ENCODE measurements at places on chromosomes 1 and 21.

- DNase-seq: no peak
Measured at GRCh38 chr1:78591971-78592370, 28.3 kb upstream of the IFI44L start.

GRCh38 chr1:214573386-214574318, 22.2 kb upstream of the PTPN14 start:
- DNase-seq: no peak

DNA sequence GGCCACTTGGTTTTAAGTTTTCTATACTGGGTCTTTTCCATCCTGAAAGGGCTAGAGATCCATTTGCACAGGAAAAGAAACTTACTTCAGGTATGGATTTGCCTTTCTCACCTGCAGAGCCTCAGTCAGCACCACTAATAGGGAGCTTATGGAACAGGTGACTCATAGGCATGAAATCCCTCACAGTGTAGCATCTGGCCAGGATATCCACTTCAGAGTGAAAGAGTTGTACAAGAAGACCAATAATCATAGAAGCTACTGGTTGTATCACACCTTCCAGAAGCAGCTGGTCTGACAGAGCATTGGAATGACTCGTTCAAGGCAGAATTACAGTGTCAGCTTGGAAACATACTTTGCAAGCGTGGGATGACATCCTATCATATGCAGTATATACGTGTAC, 26.3 kb upstream of the SYT14 start:
- DNase-seq: no peak

DNA sequence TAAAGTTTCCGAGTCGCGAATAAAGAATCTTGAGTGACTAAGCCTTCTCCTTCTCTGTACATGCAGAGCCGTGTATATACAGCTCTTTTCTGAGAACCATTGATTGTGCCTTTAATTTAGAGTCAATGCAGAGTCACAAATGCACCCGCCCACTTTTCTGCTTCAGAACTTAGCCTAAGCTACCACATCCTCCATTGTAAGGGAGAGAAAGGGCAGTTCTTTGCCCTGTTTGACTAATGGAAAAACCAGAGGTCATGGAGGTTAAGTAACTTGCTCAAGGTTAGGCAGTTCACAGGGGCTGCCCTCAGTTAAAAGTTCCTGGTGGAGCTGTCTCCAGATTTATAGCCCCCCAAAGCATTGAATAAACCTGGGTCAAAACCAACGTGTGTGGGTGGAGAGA, 139.6 kb downstream of the TOMM20 start:
- DNase-seq: no peak

DNA sequence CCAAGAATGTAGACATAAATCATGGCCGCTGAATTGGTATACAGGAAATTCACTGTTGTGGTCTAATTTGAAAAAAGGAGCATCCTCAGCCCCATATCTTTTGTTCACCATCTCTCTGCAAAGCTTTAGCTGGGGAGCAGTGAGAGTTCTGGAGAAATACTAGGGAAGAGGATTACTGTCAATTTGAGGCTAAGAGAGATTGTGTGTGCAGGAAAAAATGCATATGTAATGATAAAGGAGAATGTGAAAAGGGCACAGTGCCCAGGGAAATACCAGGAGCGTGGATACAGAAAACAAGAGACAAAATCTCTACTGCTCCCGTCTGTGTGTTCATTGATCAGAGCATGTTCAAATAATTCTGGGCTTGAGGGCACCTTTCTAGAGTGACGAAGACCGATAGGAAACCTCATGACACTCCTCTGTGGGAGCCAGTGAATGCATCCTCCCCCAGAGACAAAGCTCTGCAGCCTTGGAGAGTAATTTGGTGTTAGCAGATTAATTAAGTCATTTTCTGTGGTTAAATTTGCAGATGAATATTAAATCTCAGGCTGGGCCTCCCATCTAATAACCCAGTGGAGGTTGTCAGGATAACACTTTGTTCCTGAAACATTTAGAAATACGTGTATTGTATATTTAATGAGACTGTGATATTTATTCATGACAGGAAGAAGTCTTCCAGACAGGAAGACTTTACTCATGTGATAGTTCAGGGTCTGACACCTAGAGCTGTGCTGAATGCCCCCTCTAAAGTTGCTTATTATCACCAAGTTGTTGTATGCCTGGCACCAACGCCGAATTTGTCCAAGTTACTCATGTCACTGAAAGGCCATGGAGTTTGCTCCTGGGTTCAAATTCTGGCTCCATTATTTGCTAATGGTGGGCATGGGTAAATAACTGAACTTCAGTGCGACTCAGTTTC, 287.3 kb upstream of the SGIP1 start:
- no peak for DNase-seq

DNA sequence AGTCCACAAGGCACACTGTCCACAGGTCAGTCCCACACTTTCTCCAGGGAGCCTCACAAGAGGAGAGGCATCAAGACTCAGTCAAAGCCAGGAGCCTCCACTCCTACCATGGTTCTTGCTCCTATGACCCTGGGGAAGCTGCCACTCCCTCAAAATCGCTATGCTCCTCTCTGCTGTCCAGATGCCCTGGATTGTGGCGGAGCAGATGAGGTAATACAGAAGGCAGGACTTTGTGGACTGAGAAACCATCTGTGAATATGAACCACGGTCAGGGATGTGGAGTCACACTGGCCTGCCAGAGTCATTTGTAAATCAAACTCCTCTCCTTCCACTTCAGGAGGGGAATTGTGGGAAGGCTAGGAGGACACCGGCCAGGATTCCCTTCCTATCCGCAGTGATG, 20.6 kb downstream of the VWA5B1 start:
- no peak for DNase-seq

- DNase-seq: no peak
Measured at GRCh38 chr1:160866001-160866694, 3.5 kb upstream of the CD244 start.

GRCh38 chr1:196545222-196545621, 63.0 kb downstream of the KCNT2 start:
- DNase-seq: no peak

GRCh38 chr1:150551051-150551783, 2.0 kb downstream of the ADAMTSL4 start:
- no peak for DNase-seq

DNA sequence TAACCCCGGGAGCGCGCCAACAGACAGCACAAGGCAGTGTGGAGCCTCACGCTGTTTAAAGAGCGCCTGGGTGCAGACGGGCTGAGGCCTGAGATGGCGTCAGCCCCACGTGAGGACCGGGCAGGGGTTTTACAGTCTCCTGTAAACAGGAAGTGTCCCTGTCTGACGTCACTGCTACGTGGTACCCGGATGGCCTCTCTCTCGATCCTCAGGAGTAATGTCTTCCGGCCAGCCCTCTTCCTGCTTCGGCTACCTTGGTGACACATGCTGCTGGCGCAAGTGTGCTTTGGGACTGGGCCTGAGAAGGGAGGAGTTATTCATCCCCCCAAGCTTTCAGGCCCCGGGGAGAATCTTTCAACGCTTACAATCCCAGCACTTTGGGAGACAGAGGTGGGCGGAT, 41.2 kb downstream of the CNST start:
- no peak for DNase-seq

DNA sequence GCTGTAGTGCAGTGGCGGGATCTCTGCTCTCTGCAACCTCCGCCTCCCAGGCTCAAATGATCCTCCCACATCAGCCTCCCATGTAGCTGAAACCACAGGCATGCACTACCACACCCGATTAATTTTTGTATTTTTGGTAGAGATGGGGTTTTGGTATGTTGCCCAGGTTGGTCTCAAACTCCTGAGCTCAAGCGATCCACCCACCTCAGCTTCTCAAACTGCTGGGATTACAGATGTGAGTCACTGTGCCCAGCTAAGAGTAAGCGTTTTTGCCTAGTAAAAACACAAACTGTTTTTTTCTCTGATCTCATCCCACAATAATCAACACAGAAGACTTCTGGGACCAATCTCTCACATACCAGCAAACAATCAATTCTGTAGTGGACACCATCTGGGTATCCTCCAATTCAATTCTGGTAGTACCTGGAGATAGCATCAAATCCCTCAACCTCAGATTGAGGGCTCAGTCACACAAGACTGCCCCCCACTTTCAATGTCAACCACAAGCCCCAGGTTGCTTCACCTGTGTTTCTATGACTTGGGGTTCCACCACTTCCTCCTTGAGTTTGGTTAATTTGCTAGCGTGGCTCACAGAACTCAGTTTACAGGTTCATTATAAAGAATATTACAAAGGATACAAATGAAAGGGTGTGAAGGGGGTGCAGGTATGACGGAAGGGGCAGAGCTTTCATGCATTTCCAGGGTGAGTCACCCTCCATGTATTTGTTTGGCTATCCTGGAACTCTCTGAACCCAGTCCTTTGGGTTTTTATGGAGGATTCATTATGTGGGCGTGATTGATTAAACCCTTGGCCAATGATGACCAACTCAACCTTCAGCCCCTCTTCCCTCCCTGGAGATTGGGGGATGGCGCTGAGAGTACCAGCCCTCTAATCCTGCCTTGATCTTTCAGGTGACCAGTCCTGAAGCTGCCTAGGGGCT, 40.0 kb upstream of the RHOU start:
- DNase-seq: no peak

DNA sequence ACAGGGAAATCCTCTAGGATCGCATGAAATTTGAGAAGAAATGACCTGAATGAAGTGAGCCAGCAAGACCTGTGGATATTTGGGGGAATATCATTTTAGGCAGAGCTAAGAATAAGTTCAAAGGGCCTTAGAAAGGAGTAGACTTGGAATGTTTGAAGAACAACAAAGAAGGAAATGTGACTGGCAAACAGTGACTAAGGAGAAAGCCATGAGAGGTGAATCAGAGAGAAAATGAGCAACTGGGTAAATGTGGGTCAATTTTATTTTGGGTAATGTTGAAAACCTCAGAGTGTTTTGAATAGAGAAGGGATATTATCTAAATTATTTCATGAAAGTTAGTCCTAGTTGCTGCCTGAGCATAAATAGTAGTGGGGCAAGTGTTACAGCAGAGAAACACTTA, 672.8 kb downstream of the LMO4 start:
- no peak for DNase-seq

GRCh38 chr21:20698585-20698984, 299.6 kb upstream of the NCAM2 start:
- no peak for DNase-seq

DNA sequence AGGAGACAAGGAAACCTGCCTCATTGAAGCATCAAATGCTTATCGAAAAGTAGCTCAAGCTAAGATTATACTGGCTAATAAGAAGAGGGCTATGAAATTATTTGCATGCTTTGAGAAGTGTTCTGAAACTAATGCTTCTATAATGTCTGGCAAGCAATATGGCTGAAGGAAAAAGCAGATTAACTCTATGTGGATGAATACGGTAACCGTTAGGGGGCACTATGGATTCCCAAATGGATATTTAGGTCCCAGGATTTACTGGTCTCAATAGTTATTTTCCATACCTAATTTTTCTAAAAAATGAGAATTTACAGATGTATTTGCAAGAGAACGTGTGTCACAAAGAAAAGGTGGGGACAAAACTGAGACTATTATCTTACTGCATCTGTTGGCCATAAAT, 34.6 kb upstream of the RRP15 start:
- DNase-seq: no peak

DNA sequence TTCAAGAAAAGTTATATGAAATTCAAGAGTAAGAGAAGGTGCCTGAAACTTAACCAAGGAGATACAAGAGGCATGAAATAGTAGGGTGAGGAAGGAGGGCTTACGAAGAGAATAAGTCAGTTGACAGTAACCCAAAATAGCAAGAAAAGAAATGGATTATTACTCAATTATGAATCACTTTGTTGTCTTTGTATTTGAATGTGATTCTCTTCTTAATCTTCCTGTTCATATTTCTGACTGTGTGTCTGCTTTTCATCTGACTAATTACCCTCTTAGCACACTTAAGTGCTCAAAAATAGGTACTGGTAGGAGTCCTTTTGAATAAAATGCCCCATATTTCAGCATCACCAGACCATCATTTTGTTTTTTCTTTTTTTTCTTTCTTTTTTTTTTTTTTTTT, 39.4 kb downstream of the GLMN start:
- DNase-seq: no peak

DNA sequence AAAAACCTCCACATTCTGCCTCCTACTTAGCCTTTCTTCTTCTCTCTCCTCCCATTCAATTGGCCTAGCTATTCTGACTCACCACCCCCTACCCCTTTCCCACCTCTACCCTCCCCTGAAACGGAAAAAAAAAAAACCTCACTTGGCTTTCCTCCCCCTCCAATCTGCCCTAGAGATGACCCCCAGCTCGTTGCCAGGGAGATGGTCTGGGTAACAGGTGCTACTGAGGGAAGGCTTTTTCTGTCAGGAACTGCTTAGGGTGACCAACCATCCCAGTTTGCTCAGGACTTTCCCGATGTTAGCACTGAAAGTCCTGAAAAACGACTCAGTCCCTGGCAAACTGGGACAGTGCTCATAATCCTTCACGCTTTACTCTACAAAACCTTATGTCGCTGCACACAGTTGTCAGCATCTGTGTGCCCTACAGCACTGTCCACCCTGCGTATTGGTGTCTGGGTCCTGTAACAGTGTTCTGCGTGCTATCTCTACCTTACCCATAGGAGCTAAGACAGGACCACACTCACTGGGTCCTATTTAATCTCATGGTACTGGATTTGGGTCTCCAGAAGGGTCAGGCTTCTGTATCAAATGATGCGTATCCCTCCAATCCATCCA, 7.7 kb upstream of the CADM3 start:
- no peak for DNase-seq

- DNase-seq: no peak
Measured at GRCh38 chr1:160868141-160868540, 5.5 kb upstream of the CD244 start.

- DNase-seq: no peak
Measured at GRCh38 chr1:26305667-26306289, 658 bp downstream of the UBXN11 start.

GRCh38 chr1:30684259-30684658, 39.1 kb downstream of the MATN1 start:
- no peak for DNase-seq

GRCh38 chr1:170559166-170559565, 27.2 kb downstream of the GORAB start:
- no peak for DNase-seq
